ENCODE measurements at places on chromosomes 3 and 15.

DNA sequence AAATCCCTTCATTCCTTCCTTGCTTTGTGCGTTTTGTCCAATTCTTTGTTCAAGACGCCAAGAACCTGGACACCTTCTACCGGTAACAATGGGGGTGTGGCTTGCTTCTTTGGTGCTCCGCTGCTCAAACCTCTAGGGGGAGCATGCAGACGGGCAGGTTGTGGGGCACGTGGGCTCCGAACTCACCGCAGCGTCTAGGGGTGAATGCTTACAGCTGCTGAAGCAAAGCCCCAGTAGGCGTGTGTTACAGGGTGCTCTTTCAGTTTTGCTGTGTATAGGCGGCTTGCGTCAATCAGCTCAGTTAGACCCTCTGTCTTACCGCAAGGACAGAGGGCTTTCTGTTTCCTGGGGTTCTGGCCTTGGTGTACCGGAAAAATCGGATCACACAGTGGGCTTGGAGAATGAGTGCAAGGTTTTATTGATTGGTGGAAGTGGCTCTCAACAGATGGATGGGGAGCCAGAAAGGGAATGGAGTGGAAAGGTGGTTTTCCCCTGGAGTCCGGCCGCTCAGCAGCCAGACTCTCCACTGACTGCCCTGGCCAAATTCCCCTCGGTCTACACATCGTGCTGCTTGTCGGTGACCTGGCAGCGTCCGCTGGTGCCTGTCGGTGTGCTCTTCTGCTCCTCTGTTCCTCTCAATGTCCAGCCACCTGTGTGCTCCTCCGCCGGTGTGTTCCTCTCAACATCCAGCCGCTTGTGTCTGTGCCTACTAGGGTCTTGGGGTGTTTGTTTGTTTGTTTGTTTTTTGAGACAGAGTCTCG is 1.2 kb upstream of the LRRC34 start:
- no peak for DNase-seq

DNA sequence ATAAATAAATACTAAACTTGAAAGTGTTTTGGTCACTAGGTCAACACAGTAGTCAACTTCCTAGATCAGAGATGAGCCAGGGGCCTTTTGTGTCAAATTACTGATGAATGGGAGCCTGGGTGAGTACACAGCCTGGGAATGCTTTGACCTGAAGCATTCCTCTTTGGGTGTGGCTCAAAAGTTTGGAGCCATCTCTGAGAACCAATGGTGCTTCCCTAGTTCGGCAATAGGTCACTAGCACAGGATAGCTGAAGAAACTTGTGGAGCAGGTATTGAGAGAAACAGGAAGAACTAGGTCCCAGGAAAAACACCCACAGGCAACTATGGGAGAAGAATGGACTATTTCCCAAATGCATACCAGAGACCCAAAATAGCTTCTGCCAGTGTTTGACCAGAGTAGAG is 56.6 kb upstream of the PLXND1 start:
- no peak for DNase-seq

GRCh38 chr3:179768080-179768479 is 115.2 kb downstream of the USP13 start:
- DNase-seq, result peak; percentile 25

GRCh38 chr3:195810455-195810845 is 1.3 kb downstream of the MUC4 start:
- no peak for DNase-seq

GRCh38 chr15:70698836-70699390 is 64.4 kb downstream of the UACA start:
- no peak for DNase-seq

GRCh38 chr3:171824824-171825221 is 14.5 kb upstream of the PLD1 start:
- no peak for DNase-seq

- DNase-seq, result no peak
Measured at GRCh38 chr3:69212411-69213160, 90.2 kb upstream of the LMOD3 start.

DNA sequence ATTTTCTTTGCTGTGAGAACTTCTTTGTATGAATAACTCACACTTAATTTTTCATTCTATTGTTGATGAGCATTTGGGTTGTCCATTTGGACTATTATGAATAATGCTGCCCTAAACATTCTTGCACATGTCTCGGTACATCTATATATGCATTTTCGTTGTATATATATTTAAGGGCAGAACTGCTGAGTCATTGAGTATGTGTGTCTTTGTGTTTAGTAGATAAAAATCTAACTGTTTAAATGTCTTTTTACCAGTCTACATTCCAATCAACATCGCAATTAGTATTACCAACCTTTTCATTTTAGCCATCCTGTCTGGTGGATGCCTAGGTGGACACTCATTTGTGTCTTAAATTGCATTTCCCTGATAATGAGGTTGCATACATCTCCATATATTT is 144.4 kb downstream of the UACA start:
- DNase-seq, result no peak
